Activated CD8-positive, alpha-beta memory T cell treated with anti-CD3 and anti-CD28 coated beads for 1 hour (primary cell): ENCODE measurements at places on chromosomes 6 and 20.

DNA sequence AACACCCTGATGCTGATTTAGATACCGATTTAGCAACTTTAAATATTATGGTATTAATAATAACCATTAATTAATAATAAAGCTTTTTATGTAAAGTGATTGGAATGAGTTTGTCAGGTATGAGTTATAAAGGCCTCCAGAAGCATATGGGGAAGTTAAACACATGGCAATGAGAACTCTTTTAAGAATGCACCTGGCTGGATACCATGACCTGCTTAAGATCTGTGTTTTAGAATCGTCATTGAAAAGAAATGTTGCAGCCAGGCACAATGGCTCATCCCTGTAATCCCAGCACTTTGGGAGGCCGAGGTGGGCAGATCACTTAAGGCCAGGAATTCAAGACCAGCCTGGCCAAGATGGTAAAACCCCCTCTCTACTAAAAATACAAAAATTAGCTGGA, 197.5 kb downstream of the SOX4 start:
- no peak for DNase-seq

GRCh38 chr6:138293428-138294395, 75.4 kb upstream of the PBOV1 start:
- no peak for DNase-seq

- DNase-seq = no peak
These were observed 25.0 kb downstream of the CRYBG1 start for GRCh38 chr6:106385530-106385929.

- no peak for DNase-seq
These were observed 156.4 kb upstream of the PDE10A start for GRCh38 chr6:165819394-165819793.

DNA sequence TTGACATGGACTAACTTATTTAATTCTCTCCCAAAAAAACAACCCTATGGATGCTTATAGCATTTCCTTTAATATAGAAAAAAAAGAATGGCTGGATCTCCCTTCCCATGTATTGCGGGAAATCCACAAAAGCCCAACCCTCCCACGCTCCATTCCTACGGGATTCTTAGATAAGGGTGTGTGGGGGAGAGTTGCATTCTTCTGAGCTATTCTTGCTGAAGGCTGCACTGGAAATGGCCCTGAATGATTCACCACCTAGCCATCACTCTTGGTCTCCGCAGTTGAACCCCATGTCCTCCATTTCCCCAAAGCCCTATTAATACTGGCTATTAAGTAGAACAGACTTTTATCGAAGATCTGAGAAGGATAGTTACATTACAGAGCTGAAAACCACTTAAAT, 41.9 kb upstream of the ADGRF5 start:
- DNase-seq = no peak

GRCh38 chr20:31698803-31699718, 23.6 kb downstream of the BCL2L1 start:
- DNase-seq = no peak

DNA sequence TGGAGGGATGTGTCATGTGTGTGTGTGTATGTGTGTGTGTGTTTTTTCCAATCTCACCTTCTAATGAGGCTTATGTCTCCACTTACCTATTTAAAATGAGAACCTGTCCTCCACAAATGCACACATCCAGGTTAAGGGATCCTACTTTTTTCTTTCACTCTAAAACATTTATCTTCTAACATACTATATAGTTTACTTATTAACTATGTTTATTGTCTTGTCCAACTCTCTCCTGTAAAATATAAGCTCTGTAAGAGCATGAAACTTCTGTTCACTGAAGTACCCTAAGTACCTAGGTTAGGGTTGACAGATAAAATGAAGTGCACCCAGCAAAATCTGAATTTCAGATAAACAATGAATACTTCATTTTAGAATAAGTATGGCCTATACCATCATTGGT, 29.2 kb upstream of the RBM24 start:
- no peak for DNase-seq

DNA sequence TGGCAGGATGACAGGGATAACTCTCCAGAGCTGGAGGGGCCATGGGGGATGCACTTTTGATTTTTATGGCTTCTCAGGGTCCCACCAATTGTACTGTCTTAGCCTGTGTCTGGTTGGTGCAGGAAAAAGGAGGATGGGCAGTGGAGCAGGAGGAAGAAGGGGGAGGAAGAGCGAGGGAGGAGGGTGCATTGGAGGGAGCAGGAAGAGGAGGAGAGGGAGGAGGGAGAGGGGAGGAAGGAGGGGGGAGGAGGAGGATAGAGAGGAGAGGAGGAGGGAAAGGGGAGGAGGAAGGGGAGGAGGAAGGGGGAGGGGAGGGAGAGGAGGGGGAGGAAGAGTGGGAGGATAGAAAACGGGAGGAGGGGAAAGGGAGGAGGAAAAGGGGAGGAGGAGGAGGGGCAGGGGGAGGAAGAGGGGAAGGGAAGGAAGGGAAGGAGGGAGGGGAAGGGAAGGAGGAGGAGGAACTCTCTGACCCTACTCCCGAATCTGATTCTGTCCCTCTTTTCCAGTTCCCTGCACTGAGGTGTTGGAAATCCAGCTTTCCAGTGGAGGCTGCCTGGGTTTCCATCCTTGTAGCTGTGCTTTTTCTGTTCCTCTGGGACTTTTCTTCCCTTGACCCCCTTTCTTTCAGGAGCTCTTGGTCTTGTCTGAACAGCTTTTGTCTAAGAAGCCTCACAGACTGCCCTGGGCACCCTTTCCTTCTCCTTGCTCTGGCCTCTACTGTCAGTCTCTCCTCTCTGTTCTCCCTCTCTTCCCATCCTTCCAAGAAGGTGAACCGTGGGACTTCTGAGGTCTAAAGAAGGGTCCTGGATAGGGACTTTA, 149.4 kb downstream of the DHX35 start:
- no peak for DNase-seq

- DNase-seq = no peak
These were observed 544 bp upstream of the ACAT2 start for GRCh38 chr6:159761129-159761872.

DNA sequence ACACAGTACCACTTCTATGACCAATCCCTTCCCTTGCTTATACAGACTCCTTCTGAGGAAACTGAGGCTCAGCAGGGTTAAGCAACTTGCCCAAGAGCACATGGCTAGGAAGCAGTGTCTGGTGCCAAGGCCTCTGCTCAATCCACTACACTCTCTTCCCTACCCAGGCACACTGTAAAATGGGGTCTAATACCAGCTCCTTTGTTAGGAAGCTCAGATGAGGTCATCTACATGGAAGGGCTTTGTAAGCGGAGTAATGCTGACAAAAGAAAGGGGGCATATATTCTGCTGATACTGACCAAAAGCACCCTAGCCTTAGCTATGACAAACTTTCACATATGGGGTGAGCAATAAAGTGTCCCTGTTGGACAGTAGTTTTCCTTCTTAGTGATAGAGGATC, 9.1 kb downstream of the TRIM26 start:
- DNase-seq = no peak

DNA sequence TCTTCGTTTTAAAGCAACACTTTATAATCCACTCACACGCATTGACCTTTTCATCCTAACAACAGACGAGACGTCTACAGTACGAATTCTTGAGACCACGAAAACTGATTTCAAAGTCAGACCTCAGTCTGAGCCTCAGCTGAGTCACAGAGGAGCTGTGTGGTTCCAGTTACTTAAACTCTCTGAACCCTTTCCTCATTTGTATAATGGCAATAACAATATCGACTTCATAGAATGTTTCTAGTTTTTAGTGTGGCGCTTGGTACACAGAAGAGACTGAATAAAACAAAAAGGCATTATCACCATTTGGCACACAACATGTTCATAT, 236.9 kb downstream of the ATXN1 start:
- DNase-seq = no peak

- DNase-seq = no peak
These were observed 117.9 kb downstream of the GMDS start for GRCh38 chr6:2127484-2127911.

- DNase-seq = no peak
These were observed 182.8 kb downstream of the SASH1 start for GRCh38 chr6:148525453-148525852.

DNA sequence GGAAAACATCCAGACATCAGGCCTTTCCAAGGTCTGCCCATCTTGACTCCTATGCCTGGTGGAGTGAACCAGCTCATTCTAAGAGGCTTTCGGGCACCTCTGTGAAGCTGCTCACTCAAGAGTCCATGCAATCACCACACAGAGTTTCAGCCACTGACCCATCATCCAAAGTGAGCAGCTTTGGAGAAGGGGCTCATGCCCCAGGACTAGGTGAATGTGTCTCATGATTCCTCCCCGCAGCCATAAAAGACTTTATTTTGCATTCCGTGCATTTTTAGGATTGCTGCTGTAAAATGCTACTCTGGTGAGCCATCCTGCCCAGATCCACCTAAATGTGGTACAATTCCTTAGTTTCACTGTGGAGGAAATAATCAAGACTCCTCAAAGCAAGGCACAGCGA, 44.5 kb upstream of the EZR start:
- DNase-seq = no peak
